ENCODE measurements at places on chromosomes 11 and 22.

DNA sequence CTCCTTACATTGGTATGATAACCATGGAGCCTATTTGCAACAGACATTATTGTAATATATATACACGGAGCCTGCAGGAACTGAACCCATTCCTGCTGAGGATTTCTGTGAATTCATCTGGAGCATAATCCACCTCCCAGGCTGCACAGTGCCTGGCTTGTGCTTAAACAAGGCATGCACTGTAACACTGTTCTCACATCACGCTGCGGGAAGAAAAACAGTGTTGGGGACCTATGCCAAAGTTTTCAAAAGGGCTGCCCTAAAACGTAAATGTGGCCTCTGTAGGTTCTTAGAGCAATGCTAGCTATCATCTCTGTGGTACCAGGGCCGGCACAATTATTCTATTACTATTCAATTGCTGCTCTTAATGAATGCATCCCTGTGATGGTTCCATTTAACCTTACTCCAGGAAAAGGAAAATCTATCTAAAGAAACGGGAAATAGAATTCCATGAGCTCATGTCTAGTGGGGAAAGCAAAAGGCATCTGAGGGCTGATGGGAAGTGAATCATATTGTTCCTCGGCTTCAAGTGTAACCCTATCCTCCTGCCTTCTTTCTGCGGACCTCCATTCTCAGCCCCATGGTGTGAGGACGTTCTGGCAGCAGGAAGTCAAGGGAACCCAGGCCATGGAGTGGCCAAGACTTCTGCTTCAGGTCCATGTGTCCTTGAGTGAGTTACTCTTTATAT, 525.5 kb downstream of the SOX6 start:
- no peak for DNase-seq

DNA sequence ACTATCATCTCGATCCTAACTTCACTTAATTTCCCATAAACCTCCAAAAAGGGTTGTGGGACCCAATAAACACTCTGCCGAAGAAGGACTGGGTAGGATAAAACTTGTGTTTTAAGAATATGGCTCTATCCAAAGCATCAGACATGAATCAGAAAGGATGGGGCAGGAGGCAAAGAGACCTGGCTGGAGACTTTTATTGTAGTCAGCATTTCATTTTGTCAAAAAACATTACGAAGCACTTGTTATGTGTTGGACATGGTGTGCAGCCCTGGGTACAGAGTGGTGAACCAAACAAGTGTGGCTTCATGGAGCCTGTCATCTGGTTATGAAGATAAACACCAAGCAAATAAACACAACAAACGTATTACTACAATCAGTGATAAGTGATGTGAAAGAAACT, 17.3 kb downstream of the IL10RA start:
- DNase-seq = no peak

GRCh38 chr22:42194953-42195352, 64.3 kb upstream of the CYP2D6 start:
- no peak for DNase-seq

GRCh38 chr11:125176866-125177265, 12.3 kb downstream of the PKNOX2 start:
- DNase-seq = no peak

DNA sequence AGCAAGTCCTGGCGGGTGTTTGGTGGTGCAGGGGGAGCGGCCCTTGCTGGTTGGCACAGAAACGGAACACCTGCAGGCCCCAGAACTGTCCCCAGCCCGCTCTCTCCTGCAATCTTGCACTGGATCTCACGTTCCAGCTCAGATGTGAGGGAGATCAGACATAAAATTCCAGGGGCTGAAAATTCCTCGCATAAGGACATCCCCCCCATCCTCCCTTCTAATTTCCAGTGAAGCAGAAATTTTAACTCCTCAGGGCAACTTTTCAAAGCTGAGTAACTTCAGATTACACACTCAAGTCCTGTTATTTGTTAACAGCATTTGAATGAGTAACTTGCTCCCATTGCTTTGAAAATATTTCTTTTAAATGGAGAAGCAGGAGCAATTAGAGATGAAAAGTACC, 40.3 kb upstream of the RASSF10 start:
- no peak for DNase-seq

DNA sequence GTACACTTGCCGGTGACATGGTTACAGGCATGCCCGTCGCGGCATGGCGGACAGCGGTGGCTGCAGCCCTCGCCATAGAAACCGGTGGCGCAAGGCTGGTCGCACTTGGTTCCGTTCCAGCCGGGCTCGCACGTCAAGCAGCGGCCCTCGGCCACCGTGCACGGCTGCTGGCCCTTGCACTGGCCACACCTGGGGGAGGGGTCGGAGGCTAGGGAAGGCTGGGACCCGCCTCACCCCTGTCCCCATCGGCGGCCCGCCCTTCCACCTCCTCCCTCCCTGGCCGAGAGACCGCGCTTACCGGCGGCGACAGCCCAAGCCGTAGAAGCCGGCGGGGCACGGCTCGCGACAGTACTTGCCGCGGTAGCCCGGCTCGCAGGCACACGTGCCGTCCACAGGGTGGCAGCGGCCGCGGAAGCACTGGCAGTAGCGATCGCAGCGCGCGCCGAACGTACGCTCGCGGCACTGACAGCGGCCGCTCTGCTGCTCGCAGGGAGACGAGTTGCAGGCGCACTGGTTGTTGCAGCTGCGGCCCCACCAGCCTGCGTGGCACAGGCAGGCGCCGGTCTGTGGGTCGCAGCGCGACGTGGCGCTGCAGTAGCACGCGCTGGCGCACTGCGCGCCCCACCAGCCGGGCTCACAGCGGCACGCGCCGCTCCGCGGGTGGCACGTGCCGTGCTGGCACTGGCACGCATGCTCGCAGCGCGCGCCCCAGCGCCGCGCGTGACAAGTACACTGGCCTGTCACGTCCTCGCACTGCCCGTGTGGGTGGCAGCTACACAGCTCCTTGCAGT, 6.7 kb downstream of the SCARF2 start:
- peak; percentile 59 for DNase-seq

DNA sequence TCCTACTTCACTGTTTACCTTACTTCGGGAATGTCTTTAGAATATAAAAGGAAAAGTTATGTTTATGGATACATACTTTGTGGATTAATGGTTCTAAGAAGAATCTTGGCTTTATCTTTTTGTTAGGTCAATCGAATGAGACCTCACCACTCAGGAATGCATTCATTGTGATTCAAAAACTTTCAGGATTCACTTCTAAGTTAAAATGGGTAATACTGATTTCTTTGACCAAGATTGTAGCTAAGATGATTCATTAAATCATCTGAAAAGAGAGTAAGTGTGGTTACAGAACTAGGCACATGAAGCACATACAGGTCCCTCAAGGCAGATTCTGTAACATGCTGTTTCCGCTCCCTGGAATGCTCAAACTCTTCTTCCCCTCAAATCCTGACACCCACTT, 716.4 kb downstream of the KCNA4 start:
- no peak for DNase-seq

GRCh38 chr22:45124176-45124847, 39.4 kb upstream of the NUP50 start:
- no peak for DNase-seq

DNA sequence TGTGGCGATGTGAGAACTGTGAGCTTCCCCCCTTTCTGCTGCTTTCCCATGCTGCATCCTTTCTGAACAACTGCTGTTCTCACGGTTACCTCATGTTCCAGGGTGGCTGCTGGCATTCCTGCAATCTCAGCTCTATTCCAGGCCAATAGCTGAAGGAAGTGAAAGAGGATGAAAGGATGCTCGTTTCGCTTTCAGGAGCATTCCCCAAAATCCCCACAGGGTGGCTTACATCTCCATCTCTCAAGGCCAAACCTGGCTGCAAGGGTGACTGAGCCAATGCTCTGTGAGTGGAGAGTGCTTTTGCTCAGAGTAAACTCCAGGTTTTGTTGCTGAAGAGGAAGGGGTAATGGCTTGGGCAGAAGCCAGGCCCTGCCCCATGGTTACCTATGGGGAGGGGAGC, 848.2 kb downstream of the BRD1 start:
- no peak for DNase-seq
